Posterior cingulate gyrus (tissue), 11 donors: ENCODE measurements at places on chromosomes 11 and 22.

DNA sequence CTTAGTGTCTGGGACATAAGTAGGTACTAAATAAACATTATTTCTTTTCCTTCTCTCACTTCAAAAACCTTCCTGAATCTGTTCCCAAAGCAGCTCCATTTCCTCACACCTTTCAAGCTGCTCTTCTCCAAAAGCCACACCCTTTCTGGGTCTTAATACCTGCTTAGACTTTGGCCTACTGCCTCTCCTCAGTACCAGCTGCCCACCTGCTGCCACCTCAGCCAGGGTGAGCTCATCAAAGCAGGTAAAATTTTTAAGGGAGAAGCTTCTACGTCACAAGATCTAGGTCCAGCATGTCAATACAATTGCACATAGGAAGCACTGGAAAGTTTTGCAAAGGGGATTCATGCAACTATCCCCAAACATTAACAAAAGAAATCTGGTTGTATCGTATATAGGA lies 108.4 kb downstream of the RPL27A start:
- DNase-seq: no peak

DNA sequence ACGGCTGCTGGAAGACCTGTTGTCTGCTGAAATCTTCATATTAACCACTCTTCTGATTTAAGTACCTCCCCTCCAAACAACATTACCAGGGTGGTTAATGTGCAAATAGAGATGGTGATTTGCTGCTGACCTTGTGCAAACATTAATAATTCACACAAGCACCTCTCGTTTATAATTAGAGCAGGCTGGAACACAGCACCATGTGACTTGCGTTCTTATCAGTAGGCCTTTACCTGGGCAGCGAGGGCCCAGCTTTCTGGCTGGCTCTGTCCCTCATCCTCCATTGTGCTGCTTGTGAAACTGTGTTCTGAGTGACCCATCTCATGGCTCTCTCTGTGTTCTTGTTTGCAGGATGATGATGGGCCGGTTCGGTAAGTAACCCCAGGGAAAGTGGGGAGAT lies 41.0 kb upstream of the PARVG start:
- peak; percentile 20 for DNase-seq

DNA sequence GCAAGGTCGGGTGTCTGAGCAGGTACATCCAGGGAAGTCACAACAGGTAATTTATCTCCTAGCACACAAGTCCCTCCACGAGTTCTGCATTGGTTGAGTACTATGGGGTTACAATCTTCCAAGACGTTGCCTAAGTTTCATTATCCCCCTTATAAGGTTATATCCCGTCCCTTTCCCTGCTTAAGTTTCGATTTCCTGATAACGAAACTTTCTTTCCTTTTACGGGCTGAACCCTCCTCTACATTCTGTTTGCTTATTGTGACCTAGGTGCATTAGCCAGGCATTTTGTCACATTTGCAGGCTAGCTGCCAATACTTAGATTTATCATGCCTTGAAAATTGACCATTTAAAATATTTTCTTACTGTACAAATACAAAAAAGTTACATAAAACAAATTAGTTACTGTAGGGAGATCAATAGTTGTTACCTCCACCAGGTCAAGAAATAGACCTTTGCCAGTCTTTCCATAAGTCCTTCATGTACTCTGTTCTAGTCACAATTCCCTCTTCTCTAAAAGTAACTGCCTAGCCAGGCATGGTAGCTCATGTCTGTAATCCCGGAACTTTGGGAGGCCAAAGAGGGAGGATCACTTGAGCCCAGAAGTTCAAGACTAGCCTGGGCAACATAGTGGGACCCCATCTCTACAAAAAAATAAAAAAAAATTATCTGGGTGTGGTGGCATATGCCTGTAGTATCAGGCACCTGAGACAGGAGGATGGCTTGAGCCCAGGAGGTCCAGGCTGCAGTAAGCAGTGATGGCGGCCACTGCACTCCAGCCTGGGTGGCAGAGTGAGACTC lies 14.3 kb upstream of the PITPNB start:
- DNase-seq: no peak

GRCh38 chr22:27134315-27134701 lies 476.9 kb downstream of the MIAT start:
- no peak for DNase-seq

- peak; percentile 89 for DNase-seq
Measured at GRCh38 chr11:27718346-27718862, 18.1 kb upstream of the BDNF start.

- no peak for DNase-seq
Measured at GRCh38 chr11:35590412-35590811, 27.8 kb upstream of the FJX1 start.

GRCh38 chr11:59289356-59290181 lies 69.1 kb upstream of the OR5AN1 start:
- no peak for DNase-seq

GRCh38 chr11:85099522-85099921 lies 527.6 kb downstream of the DLG2 start:
- DNase-seq: no peak

DNA sequence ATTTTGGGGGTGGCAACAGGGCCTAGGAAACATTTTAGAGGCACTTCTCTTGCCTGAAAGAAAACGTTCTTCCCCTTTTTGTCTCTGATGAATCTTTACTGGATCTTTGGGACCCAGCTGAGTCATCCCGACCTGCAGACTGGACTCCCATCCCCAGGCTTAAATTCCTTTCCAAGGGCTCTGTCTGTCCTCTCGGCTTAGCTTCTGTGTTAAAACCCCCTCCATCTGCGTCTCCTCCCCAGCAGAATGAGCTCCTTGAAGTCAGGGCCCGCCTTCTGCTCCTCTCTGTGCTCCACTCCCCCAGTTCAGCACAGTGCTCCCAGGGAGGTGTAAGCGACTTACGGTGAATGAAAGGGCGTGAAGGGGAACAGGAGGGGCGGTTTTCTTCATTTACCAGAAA lies 895 bp upstream of the DAGLA start:
- no peak for DNase-seq

- no peak for DNase-seq
Measured at GRCh38 chr11:108805030-108805429, 140.2 kb downstream of the DDX10 start.

- no peak for DNase-seq
Measured at GRCh38 chr11:13336246-13336878, 58.8 kb downstream of the BMAL1 start.

DNA sequence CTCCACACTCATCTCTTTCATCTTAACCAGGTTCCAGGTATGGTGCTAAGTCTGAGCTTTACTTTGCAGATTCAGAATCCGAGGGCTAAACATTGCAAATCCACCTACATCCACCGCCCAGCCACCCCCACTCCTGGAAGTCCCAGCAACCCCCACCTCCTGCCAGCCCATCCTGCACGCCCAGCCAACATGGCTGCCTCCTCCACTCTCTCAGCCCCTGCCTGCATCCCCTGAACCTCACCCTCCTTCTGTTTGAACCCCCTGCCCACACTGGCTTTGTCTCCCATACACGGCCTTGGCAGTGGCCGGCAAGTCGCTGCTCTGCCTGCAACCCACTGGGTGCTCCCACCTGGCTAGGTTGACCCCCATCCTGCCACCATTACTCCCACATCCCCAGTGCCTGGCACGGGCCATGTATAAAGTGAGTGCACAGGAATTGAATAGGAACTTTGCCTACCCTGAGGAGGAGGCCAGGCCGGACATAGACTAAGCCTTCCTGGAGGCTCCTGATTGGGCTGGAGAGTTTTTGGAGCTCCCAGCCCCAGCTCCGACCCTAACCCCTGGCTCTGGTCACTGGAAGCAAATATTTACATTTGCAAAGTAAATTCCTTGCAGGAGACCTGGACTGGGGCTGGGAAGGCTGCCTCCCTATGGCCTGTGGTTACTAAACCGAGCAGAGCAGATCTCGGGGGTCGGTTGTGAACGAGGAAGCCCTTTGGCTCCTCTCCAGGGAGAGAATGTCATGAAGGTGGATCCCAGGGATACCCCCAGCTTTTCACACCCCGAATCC lies 14.4 kb downstream of the EMID1 start:
- no peak for DNase-seq

GRCh38 chr22:27803841-27804415 lies 2.4 kb upstream of the MN1 start:
- DNase-seq: no peak

GRCh38 chr11:92441443-92441726 lies 216.8 kb downstream of the FAT3 start:
- no peak for DNase-seq

DNA sequence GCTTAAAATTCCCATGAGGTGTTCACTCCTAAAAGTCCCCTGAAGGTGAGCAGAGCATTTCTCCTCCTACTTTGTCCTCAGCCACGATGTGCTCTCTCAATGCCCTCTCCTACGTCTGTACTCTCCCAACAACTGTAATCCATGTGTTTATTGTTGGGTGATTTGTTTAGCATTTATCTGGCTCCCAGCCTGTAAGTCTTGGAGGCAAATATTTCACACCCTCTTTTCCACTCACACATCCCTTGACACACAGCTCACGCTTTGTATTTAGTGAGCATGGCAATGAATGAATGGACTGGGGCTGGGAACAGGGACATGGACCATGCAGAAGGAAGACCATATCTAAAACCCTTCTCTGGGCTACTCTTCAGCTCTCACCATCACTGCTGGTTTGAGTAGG lies 22.6 kb downstream of the HTR3A start:
- DNase-seq: no peak

DNA sequence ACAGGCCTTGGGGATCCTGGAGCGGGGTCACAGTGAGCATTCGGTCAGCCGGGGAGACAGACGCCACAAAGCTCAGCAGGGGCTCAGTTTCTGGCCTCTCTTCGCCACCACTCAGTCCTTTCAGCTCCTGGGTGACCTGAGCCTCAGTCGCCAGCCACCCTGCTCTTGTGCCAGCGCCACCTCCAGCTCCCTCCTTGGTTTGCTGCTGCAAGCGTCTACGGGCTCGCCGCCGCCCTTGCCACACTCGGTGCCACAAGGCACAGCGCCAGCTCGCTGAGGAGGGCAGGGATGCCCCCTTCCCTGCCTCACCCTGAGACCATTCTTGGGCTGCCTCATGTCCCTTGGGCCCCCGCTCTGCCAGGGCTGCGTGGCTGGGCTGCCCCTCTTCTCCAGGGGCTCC lies 1.5 kb upstream of the EEF1G start:
- no peak for DNase-seq

DNA sequence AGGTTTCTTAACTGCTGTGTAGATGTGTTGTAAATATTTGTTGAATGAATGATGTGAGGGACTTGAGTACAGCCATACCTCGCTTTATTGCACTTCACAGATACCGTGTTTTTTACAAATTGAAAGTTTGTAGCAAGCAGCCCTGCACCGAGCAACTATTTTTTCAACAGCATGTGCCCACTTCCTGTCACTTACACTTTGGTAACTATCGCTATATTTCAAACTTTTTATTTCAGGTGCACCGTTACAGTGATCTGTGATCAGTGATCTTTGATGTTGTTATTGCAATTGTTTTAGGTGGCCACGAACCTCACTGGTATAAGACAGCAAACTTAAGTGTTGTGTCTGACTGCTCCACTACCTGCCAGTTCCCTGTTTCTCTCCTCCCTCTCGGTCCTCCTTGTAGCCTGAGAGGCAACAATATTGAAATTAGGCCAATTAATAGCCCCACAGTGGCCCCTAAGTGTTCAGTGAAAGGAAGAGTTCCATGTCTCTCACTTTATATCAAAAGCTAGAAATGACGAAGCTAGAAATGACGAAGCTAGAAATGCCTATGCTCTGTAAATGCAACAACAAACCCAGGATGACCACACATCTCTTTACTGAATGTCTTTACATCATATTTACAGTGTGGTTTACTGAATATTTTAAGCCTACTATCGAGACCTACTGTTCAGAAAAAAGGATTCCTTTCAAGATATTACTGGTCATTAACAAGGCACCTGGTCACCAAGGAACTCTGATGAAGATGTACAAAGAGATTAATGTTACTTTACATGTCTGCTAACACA lies 1.0 kb downstream of the SFI1 start:
- DNase-seq: no peak

DNA sequence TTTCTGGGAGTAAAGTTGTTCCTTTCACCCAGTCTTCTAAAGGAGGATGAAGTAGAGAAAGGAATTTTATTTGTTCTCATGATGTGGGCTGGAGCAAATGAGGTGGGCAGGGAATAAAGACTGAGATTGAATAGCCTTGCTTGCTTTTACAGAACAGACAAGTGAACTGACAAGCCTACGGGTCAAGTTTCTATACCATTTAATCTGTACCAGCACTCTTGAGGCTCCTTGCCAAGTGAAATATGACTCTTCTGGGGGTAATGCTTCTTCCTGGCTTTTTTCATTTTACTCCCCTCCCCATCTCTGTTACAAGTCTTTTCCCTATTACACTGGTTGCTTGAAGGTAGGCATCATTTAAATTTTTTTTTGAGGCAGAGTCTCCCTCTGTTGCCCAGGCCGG lies 54.8 kb downstream of the CSTPP1 start:
- DNase-seq: no peak

DNA sequence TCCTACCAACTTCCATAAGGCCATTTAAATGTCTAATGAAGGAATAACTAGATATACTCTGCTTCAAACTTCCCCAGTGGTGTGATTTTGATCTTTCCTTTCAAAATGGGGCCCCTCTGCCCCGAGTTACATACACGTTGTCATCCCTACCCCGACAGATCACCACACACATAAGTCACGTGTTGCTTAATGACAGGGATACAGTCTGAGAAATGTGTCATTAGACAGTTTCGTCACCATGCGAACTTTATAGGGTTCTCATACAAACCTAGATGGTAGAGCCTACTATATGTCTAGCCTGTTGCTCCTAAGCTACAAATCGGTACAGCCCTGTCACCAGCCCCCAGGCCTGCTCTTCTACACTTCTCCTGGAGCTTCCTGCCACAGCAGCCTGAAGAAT lies 49.8 kb upstream of the SCUBE2 start:
- no peak for DNase-seq

- no peak for DNase-seq
Measured at GRCh38 chr11:34194576-34195335, 89.3 kb downstream of the NAT10 start.

GRCh38 chr11:69969890-69970784 lies 108.0 kb upstream of the ANO1 start:
- no peak for DNase-seq

- no peak for DNase-seq
Measured at GRCh38 chr22:44702479-44703198, 635 bp downstream of the PRR5 start.

DNA sequence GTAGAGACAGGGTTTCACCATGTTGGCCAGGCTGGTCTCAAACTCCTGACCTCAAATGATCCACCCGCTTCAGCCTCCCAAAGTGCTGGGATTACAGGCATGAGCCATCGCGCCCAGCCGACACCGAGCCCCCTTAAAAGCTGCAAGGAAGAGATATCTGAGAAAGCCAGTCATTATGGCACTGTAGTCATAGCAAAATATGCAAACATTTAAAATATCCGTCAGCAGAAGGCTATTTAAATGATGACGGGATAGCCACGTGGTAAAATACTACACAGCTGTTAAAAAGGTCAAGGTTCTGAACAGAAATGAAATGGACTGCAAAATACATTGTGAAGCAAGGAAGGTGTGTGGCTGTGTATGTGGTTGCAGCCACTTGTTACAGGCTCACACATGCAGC lies 6.4 kb upstream of the CCDC88B start:
- no peak for DNase-seq

GRCh38 chr11:110712659-110713448 lies 617 bp upstream of the ARHGAP20 start:
- peak; percentile 47 for DNase-seq

- DNase-seq: peak; percentile 68
Measured at GRCh38 chr11:124114942-124115781, at the start of gene VWA5A. TSS of gene VWA5A (plus strand) at chr11:124115450. CDS start at chr11:124117512, 2,062 bp downstream.
